Panc1 (cell line): ENCODE measurements at places on chromosomes 1 and 21. TPM values are rescaled to one million over a fixed set of nuclear protein-coding genes. Genes with fewer than 3 reads are reported as not detected.

Gene ADORA3
- not detected for total RNA-seq

Gene TNFRSF1B
- 18.8 TPM for total RNA-seq

Gene FCRL6
- not detected for total RNA-seq

Gene DCST1
- not detected for total RNA-seq

Gene ATP1A2
- 0.15 TPM for total RNA-seq

Gene ARL8A
- 62.6 TPM for total RNA-seq

Gene OR2T2
- total RNA-seq: not detected

Gene MYBPH
- total RNA-seq: not detected

Gene CRP
- total RNA-seq: 0.90 TPM

Gene TCHH
- 0.28 TPM for total RNA-seq

Gene S100A3
- total RNA-seq: 12.0 TPM

Gene ZNF695
- total RNA-seq: 14.7 TPM

Gene GNAI3
- 6.4 TPM for total RNA-seq

Gene LEMD1
- total RNA-seq: not detected

Gene LRRC8B
- total RNA-seq: 27.3 TPM

Gene FCRL3
- not detected for total RNA-seq
